ENCODE measurements at places on chromosomes 7 and 10.

DNA sequence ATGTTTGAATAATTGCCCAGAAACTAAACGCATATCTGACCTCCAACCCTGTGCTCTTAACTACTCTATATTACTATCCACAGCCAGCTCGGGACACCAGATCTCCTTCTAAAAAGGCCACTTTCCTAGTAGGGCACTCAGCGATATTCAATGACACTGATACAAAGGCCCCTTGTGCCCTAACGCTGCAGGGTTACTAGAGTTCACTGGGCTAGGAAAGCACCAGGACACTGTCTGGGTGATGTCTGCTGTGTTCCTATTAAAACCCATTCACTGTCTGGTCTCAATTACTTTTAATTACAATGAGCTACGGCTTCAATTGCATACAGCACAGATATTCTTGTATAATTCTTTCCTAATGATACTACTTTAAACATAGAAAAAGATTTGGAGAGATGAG, 91.7 kb downstream of the SORCS1 start:
- DNase-seq: no peak

- no peak for DNase-seq
Measured at GRCh38 chr10:69842020-69842419, 40.3 kb downstream of the COL13A1 start.

DNA sequence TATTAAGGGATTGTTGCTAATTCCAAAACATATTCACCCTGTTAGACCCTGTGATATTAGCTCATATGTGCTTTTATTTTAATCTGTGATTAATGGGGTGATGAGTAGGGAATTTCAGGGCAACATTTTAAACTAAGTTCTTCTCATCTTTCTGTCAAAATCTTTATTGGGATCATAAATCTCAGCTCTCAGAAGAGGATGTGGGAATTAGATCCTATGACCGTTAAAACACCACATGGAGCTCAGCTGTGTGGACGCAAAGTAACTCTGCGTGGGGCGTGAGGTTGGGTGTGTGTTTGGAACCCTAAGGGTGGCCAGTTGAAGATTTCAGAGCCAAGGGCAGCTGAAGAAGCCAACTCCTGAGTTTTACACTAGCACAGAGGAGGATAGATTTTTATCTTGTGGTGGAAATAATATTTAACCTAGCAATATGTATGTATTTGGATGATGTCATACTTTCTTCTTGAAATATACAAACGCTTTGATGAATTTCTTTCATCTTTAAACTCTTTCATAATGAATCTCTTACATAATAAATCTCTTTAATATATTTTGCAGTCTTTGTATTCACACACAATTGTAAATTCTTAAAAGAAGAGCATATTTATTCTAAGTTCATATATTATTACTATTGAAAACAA, 64.4 kb downstream of the EPDR1 start:
- DNase-seq: no peak

DNA sequence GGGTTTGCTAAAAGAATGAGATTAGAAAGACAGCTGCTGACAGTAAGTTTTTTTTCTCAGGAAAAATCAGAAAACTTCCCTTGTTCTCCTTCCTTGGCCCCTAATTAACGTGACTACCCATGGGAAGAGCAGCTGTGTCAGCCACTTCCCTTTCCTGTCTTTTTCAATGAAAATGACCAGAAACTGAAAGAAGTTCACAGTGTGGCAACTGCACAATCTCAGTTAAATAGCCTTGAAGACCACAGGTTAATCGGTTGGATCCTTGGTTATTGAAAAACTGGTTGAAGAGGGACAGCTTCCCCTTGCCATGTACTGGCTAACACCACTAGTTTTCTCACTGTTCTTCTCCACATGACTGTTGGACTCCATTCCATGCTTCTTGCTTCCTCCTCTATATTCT, 148.8 kb upstream of the AGR3 start:
- DNase-seq: no peak
